ENCODE measurements at places on chromosomes 6 and 20.

- DNase-seq: no peak
Measured at GRCh38 chr6:15276036-15276985, 30.4 kb downstream of the JARID2 start.

- DNase-seq: no peak
Measured at GRCh38 chr20:37295001-37295400, 5.5 kb downstream of the MANBAL start.

GRCh38 chr20:62368392-62368975 is 1.4 kb upstream of the LAMA5 start:
- DNase-seq: no peak

- DNase-seq: no peak
Measured at GRCh38 chr20:44362466-44362940, 7.0 kb downstream of the HNF4A start.

DNA sequence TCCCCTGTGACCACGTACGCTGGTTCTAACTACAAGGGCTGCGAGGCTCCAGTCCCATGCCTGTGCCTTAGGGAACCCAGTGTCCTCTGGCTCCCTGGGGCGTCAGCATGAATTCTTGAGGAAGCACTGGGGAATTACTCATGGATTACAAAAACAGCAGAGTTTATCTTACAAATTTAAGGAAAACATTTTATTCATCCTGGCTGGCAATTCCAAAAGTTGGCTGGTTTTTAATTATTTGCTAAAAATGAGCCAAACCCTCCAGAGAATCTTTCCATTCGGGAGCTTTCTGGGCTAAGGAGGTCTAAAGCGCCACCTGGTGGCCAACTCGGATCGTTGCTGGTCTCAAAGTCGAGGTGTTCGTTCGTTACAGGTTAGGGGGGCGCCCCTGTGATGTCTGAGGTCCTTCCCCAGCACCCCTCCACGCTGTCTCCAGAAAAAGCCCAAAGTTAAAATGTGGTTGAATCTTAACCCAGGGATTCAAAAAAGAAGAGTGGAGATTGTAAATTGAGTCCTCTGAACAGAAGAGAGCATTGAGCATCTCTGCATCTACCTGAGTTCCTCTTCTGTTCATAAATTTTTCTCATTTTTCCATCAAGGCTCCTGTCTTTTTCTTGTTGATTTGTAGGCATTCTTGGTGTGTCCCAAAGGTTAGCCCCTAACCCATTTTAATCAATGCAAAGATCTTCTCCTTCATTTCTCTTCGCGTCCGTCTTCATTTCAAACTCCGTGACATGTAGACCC is 99.4 kb downstream of the BFSP1 start:
- peak; percentile 17 for DNase-seq

DNA sequence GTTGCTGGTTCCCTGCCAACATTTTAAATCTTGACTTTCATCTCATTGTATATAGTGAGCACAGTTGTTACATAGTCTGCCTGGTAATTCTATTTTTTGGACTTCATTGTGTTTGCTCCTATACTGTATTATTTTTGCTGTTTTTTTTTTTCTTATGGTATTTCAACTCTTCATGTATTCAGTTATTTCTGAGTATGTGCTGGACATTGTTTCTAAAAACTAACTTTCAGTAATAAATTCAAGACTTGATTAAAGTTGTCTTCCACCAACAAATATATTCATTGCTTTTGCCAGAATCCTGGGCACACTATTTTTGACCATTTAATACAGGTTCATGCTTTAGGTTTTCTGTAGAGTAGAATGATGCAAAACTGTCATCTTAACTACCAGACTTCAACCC is 698.3 kb downstream of the MAFB start:
- no peak for DNase-seq

- no peak for DNase-seq
Measured at GRCh38 chr6:168538892-168539811, 98.2 kb downstream of the SMOC2 start.

DNA sequence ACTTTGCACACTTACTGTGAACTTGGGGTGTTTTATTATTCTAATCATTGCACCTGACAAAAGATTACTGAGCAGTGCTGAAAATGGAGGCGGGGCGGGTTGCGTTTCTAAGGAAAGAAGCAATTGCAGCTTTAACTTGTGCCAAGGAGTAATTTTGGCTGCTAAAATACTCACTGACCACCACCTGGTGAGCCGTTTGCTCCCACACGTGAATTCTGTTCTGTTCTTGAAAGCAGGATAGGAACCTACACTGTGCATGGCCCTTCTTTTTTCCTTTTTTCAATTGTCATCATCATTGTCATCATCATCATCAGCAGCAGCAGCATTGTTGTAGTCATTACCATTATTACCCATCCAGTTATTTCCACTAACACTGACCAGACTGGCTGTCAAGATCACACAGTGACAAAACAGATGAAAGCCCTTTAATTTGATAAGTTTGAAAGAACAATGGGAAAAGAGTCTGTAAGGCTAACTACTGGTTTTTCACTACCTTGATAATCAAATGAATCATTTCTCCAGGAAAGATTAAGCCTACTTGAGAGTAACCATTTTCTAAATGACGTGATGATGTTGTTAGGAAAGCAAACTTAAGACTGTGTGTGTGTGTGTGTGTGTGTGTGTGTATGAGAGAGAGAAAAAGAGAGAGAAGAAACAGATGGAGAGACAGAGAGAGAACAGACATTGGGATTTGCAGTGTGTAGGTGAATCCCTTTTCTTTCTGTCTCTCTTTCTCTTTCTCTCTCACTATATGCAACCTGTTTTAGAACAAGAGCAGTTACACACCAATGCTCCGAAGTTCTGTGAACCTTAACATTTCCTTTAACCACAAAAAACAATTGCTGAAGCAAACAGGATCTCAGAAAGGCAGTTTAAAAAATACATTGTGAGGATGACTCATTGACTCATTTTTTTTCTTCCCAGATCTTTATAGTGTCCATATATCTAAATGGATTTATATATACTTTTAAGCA is 3.8 kb downstream of the RIPOR2 start:
- no peak for DNase-seq

DNA sequence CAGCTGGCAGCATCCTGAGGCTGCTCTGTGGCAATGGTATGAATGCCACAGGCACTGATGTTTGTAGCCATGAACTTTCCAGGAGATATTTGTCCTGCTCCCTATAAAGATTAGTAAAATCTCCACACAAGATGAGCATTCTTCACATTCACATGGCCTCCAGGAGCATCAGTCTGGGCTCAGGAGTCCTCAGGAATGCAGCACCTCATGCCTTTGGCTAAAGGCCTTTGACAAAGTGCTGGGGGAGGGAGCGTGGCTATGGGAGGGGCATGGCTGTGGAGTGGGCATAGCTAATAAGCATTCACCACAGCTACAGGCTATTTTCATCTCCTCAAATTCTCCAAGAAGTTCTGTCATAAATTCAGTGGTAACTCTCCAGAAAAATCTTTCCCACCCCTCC is 90.5 kb upstream of the LY86 start:
- DNase-seq: no peak

DNA sequence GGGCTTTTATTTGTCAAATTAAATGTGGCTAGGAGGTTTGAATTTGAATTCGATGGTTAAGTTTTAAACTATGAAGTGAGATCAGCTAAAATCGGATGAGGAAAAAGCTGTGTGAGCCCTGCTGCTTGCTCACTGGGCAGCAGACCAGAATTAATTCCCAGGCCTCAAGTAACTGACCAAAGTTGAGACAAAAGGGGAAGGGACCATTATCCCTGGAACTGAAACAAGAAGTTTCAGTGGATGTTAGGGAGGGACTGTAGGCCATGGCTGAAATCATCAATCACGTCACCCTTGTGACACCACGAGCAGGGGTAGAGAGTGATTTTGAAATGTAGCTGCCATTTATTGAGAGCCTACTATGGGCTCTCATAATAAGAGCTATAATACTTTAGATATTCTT is 7.0 kb upstream of the PRSS35 start:
- DNase-seq: no peak

GRCh38 chr6:151716526-151716932 is 91.0 kb upstream of the ESR1 start:
- no peak for DNase-seq

DNA sequence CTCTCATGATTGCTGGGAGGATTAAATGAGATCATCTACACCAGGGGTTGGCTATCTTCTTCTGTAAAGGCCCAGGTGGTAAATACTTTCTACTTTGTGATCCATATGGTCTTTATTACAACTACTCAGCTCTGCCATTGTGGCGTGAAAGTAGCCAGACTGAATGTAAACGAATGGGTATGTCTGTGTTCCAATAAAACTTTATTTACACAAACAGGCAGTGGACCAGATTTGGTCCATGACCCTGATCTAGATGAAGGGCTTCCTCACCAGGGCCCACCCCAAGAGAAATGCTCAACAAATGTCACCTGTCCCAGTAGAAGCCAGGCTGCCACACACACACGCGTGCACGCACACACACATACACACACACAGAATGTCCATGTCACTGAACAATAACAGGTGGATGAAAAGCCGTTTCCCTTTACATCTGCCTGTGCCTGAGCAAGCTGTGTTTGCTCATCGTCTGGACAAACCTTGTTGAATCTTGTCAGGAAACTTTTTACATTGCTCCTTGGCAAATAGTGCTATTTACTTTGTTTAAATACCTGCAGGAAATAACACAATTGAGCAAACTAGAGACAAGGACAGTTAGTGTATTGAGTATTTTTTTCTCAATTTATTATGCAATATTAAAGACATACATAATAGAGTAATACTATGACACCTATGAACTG is 114.3 kb downstream of the EYA2 start:
- DNase-seq: no peak

- DNase-seq: no peak
Measured at GRCh38 chr20:10012464-10012863, 22.3 kb upstream of the ANKEF1 start.

GRCh38 chr6:39821742-39822532 is 29.8 kb downstream of the DAAM2 start:
- DNase-seq: no peak

GRCh38 chr20:10842116-10842515 is 168.3 kb upstream of the JAG1 start:
- DNase-seq: no peak

DNA sequence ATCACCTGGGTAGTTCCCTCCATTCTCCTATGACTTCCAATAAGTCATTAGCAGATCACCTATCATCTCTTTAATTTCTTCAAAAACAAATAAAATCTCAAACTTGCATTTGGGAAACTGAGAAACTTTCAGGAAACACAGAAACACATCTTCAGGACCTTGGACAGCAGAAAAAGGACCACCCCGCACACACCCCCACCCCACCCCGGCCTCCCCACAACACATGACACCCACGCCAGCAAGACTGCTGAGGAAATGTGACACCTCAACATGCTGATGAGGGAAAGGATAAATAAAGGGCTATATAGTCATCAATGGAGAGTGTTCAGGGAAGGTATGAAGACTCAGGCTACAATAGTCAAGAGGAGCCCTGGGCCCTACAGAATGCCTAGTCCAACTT is 15.6 kb upstream of the TRIM39 start:
- DNase-seq: no peak

Data from cerebellar nuclear complex (tissue), 1 donor.